ENCODE measurements at places on chromosomes 12 and 14.

DNA sequence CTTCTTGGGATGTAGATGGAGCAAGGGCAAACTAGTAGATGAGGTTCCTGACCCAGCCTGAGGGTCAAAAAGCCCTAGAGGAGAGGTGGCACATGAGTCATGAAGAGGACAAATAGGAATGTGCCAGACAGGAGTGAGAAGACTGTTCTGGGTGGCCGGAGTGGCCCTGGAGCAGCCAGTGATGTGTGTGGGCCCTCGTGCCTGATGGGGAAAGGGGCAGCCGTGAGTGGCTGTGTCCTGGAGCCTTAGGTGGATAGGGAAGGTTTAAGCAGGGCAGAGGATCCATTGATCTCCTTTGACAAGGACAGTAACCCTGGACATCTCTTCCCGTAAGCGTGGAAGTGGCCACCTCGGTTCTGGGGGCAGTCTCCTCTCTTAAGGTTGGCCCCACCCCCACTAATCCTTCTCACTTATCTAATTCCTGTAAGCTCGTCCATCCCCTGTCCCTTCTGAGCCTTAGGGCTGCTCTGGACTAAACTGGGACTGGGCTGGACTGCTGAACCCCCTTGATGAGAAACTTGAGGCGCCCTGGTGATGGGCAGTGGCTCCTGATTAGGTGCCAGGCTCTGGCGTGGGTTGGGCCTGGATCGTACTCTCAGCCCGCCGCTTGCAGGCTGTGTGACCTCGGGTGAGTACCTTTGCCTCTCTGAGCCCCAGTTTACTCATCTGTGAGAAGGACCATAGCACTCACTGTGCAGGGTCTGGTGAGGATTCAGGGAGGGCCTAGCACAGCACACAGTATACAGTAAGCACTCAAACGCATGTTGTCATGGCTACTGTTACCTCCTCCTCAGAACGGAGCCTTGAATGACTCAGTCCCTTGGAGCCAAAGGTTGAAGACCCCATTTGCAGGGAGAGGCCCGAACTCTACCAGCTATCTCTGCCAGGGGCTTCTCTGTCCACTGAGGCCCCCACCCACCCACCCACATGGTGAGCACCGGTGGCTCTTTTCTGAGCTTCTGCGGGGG is 4.0 kb downstream of the FAM222A start:
- no peak for DNase-seq

DNA sequence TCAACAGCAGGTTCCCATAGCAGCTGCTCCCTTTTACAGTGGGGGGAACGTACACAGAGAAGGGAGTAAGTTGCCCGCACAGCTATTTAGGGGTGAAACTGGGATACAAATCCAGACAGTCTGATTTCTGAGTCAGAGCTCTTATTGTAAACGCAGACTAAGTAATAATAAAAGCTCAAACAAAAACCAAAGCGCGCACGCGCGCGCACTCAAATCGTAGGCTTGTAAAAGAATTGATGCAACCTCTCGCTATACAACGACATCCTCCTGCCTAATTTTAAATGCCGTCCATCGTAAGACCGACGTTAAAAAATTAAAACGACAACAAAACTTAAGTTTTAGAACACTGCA is 747 bp upstream of the DACT1 start:
- no peak for DNase-seq

DNA sequence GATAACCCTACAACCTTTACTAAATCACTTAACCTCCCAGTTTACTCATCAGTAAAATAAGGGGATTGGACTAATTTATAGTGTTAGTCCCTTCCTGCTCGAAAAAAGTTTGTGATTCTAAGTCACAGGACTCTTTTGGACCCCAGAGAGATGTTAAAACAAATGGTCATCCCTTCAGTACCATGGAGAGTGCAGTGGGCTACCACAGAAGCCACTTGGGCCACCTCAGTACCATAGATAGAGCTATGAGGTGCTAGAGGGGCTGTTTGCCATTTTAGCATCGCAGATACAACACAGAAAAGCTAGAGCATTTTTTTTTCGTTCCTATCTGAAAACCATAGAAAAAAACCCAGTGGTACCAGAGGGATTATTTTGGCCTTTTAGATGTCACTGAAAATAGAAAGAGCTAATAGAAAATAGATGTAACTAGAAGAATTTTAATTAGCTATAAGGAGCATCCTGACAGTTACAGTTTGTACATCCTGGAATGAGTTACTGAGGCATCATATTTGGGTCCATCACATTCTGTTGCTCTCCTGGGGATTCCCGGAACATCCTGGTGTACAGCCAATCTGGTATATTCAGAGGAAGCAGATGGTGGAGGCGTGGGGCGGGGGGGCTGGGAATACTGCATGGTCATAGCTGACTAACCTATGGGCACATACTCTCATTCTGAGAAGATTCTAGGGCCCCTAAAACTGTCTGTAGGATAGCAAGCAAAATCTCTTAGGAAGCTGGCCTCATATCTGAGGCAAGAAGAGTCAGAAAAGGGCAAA is 2.8 kb downstream of the ZNF219 start:
- no peak for DNase-seq

- DNase-seq, result no peak
Measured at GRCh38 chr14:101817501-101818001, 56.0 kb downstream of the PPP2R5C start.

DNA sequence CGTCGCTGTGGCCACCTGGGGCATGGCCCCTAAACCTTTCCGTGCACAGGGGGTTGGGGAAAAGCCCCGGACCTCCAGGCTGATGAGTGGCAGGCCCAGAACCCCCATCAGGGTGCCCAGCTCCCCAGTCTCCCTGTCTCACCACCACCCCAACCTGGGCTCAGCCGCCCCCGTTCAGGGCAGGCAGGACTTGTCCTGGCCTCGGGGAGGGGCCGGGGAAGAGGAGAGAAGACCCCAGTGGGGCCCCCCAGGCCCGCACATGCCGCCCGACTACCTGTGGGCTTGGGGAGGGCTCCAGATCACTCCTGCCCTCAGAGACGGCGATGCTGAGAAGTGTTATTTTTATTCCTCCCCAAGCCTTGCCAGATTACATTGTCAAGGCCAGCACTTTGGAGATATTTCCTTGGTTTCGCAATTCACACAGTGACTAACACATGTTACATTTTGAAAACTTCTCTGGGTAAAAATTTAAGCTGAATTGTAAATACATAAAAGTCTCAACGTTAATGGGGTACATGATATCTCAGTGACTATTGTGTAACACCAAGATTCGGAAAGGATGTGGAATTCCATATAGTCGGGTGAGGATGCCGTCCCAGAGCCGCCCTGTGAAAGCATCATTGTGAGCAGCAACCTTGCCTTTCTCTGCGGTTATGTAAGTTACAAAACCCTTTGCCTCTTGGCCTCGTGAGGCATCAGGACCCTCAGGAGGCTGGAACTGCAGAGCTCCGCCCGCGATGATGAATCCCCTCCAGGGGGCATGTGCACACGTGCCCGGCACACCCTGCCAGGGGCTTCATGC is 85.6 kb upstream of the DIO3 start:
- DNase-seq, result no peak

DNA sequence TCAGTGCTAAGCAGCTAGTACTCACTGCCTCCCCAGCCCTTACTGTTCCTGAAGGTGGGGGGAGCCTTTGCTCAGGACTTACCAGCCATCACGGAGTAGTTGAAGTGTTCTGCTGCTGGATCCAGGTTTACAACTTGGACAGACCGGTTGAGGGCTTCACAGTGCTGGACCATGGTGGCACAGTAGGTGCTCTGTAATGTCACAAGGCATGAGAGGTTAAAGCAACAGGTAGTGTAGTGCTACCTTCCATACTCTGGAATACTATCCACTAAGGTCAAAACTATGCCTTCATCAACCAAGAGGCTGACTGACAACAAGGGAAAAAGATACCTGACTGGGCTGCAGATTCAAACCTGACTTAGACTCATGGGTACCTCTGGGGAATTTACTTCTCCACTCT is 3.0 kb downstream of the GPN3 start:
- DNase-seq, result no peak

- DNase-seq, result no peak
Measured at GRCh38 chr12:53234271-53234914, 2.4 kb upstream of the RARG start.

DNA sequence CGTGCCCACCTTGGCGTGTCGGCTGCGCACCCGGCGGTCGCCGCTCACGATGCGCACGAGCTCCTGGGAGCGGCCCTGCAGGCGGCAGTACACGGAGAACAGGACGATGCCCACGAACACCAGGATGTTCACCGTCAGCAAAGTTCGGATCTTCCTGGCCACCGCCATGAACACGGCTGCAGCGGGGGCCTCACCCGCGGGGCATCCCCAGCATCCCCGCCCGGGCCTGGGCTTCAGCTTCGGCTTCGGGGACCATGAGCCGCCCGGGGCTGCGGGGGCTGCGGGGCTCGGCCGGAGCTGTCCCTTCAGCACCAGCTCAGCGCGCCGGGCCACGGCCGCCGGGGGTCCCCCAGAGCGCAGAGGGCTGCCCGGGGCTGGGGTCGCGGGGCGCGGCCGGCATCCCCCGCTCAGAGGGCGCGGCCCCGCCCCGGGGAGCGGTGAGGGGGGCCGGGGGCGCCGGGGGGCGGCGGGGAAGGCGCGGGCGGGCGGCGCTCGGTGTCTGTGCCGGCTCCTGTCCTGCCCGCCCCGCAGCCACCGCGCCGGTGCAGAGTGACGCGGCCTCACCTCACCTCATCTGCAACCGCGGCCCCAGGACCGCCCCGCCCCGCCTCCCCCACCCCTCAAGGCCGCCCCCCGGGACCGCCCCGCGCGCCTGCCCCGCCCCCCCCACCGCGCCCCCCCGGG is at the start of gene GALNT9:
Gene GALNT9, minus strand, starts transcription at position 554 of the 684 bp plus-strand sequence. Its CDS starts 386 bp downstream, at position 168.
- DNase-seq, result no peak

GRCh38 chr12:24555730-24556129 is 393.2 kb downstream of the BCAT1 start:
- DNase-seq, result no peak

DNA sequence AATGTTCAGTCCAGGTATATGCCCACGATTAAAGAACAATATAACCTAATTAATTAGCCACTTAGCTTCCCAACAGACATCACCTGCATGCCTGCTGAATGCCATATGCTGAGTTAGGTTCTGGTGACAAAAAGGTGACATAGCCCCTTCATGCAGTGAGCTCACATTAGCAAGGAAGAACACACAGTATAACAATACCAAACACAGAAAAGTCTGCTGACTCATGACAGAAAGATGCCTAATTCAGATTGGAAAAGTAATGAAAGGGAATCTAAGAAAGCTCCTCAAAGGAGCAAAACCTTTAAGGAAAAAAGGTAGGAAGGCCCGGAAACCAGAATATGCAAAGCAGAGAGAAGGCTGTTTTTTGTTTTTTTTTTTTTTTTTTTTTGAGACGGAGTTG is 59.0 kb downstream of the FERMT2 start:
- no peak for DNase-seq

DNA sequence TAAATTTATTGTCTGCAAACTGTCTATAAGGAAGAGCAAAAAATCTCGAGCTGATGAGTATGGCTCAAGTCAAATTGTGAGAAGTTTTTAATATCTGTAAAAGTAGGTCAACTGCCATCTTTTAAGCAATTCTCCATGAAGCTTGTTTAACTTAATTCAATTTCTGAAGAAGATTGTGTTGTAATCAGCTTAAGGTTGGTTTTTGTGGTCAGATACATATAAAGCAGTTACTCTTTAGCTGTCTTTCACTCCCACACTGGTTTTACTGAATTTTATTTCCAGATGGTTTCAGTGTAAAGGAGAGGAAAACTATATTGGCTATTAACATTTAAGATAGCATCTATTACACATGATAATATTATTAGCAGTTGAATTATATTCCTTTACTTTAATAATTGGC is 1165.1 kb downstream of the SLC16A7 start:
- no peak for DNase-seq
